ENCODE measurements at places on chromosomes 1 and 21.

DNA sequence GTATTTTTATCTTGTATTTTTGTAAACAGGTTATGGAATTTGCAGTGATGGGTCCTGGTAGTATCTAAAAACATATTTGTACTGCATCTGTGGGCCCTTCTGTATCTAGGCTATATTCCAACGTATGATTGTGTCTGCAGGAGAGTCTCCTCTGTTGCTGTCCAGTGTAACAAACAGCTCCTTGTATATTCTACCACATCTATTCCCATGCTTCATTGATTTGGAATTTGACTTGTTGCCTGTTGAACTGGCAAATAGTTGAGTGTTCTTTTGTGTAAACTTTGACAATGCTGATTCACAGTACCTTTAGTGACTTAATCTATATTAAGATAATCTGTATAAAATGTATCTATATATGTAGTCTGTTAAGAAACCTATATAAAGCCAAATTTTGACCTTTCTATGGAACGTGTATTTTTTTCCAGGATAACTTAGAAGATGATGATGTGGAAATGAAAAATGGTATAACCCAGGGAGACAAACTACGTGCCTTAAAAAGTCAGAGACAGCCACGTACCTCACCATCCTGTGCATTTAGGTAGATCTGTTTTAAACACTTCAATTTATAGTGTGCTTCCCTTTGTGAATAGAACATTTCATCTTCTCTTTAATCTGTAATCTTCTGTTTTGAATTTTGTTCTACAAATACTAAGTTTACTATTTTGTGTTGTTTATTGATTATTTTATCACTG, 43.4 kb upstream of the GPR88 start:
- DNase-seq = peak; percentile 32

GRCh38 chr1:966704-967300, 520 bp downstream of the PLEKHN1 start:
- DNase-seq = peak; percentile 75

DNA sequence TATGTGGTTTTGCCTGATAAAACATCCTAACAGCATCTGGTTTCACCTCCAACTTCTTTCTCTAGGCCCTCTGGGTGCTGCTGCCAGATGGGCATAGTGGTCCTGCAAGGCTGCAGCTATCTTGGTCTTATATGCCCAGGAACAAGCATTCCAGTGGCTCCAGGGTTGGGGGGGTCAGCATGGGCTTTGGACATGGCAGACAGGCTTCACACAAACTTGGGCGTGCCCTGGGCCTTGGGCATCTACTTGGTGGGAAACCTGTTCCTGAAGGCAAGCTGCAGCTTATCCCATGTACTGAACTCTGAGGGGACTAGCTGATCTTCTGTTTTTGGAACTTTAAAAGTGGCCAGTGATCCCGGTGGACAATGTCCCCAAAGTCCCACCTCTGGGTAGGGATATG, 54.9 kb upstream of the ZNF678 start:
- no peak for DNase-seq

DNA sequence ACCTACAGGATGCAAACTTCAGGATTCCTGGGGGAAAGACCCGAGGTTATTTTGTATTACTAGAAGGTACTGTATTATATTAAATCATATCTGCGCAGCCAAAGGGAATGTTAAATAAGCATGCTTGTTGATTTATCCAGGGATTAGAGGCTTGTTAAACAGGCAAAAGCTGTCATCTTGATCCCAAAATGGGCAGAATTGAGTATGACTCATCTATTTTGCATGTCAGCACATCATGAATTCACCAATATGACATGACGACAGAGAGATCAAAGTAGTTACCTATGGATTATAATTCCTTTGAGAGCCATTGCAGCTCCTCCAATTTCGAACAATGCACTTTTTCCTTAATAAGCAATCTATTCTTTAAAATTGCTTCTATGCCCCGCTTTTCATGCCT, 66.1 kb downstream of the TBX15 start:
- no peak for DNase-seq

DNA sequence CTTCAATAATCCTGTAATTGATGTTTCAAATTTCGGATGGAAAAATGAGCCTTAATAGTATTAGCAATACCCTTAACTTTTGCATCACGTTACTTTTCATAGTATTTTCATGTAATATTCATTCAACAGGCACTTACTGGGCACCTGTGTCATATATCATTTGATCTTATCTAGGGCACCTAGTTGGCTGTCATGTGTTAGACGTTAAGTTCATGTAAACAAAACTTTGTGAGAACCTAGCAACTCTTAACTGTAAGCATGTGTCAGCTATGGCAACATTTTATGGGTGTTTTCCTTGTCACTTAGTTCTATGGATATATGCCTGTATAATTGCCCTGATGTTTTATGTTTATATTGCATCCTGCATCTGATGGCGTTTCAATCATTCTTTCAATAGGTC, 777 bp downstream of the LAMC2 start:
- no peak for DNase-seq

DNA sequence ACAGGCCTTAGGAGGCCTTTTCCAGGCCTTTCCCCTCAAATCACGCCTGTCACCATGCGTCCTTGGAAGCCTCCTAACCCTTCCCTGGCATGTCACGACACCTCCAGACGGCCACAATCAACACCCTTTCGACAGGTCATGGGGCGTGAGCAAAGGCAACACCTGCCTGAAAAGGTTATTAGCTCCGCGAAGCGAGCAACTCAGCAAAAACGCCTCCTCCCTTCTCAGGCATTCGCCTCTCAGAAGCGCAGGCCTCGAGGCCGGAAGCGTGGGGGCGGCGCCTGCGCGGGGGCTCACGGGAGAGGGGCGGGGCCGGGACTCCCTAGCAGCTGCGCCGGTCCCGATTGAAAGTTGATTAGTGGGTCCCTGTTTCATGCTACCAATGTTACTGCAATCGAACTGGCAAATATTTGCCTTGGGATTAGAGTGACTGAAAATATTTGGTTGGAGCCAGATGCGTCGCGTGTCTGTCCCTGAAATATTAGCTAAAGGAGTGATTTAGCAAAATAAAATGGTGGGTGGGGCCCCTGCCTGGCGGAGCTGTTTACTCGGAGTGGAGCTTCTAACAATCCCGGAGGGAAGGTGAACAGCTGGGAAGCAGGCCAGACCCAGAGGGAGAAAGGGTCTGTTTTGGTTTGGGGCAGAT, 44.9 kb downstream of the GFI1 start:
- no peak for DNase-seq
